ENCODE measurements at places on chromosomes 12 and 14.

DNA sequence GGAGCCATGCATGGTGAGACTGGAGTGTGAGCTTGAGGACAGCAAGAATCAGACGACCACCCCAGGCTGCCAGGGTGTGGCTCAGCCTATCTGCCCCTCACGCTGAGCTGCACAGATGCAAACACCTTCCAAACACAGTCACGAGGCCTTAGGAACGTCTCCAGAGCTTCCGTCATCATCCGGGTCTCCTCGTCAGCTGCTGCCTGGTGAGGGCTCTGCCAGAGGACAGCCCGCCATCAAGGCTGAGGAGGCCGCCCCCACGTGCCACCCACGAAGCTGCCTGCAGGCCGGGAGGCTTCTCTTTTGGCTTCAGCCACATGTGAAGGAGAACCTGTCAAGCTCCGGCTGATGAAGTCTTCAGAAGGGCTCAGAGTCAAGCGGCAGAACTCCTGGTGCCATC, 13.4 kb downstream of the DDX51 start:
- no peak for DNase-seq

GRCh38 chr14:34030864-34031263, 80.0 kb upstream of the EGLN3 start:
- no peak for DNase-seq

DNA sequence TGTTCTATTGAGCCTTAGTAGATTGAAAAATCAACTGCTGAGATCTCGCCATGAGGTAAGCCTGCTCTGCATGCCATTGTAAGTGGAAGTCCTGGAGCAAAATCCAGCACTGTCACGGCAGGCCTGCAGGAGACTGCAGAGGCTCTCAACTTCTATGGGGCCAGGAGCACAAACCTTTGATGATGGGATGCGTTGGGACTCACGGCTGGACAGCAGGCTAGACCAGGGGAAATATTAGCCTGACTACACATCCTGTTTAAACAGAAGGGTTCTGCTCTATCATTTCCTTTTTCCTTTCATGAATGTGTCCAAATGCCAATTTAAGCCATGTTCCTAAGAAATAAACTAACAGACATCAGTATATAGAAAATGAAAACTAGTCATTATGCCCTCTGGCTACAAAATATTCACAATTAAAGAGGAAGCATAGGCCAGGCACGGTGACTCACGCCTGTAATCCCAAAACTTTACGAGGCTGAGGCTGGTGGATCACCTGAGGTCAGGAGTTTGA, 33.9 kb upstream of the RASSF8 start:
- no peak for DNase-seq

- no peak for DNase-seq
Observed at GRCh38 chr12:111355201-111355925, 13.5 kb downstream of the PHETA1 start.
